ENCODE measurements at places on chromosomes 7 and 10.
A peak's percentile ranks its signal among the peaks of the same experiment; 100 is the strongest.

GRCh38 chr7:84122582-84123360, 71.8 kb downstream of the SEMA3A start:
- peaks cover 9% of the 10 kb centered on the region for H3K4me1 ChIP-seq
- H3K4me3 ChIP-seq = no peak overlapping the region
- no peak overlapping the region for H3K27ac ChIP-seq
- H3K27me3 ChIP-seq = no peaks in the 10 kb centered on the region
- no peaks in the 10 kb centered on the region for H3K36me3 ChIP-seq

DNA sequence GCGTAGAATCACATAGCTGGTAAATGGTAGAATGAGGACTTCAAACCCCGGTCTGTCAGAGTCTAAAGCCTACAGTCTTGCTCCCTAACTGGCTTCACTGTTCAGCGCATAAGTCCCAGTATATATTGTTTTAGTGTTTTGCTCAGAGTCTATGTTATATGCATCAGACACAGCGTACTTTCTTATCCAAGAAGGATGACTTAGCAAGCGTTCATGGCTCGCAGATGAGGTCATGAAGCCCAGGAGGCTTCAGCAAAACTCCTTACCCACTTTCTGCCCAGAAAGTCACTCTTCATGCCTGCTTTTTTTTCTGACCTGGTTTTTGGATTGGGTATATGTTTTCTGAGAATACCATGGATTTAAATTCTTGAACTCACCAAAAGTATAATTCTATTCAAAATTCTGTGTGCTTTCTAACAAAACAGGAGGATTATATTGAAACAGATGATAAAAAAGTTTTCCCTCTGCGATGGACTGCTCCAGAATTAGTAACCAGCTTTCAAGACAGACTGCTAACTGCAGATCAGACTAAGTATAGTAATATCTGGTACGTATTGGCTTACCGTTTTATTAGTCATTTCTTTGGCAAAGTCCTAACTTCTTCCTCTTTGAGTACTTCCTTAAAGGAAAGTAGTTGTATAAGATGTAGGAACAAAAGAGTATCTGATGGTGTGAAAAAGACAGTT, 24.6 kb upstream of the BHLHA15 start:
- H3K4me3 ChIP-seq = no peak overlapping the region
- no peaks in the 10 kb centered on the region for H3K27me3 ChIP-seq
- no peaks in the 10 kb centered on the region for H3K36me3 ChIP-seq
- peak overlapping the region; percentile 83 for H3K27ac ChIP-seq
- DNase-seq = peak; percentile 86
- peaks cover 5% of the 10 kb centered on the region for H3K4me1 ChIP-seq

DNA sequence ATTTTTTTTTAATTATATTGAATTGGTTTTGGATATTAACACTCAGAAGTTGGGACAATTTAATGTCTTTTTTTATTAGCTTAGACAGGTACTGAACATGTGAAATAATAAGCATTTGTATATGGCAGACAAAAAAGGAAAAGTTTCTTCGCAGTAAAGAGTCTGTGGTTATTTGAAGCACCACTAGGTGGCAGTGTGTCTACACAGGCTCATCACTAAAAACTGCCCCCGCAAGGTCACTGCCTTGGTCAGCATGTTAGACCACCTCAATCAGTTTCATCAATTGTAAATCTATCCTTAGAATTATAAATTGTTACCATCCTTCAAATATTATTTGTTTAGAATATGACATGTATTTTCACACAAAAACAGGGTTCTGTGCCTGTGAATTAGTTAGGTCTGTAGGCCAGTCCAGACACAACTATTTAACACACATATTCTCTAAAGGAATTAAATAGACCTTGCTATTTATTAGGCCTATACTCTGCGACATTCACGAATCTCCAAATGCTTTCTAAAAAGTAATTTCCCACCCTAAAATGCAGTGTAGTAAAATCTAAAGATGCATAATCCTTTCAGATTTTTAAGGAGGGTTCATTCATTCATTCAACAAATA, 17.0 kb downstream of the PNLIPRP3 start:
- no peak overlapping the region for H3K27ac ChIP-seq
- no peaks in the 10 kb centered on the region for H3K27me3 ChIP-seq
- DNase-seq = peak; percentile 16
- no peaks in the 10 kb centered on the region for H3K36me3 ChIP-seq
- no peaks in the 10 kb centered on the region for H3K4me1 ChIP-seq
- H3K4me3 ChIP-seq = no peak overlapping the region

DNA sequence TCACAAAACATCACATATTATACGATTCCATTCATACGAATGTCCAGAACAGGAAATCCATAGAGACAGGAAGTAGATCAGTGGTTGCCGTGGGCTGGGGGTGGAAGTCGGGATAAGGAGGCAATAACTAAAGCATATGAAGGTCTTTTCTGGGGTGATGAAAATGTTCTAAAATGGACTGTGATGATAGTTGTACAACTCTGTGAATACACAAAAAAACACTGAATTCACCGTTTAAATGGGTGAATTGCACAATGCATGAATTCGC, 3.2 kb upstream of the INSIG1 start:
- H3K4me3 ChIP-seq = no peak overlapping the region
- no peaks in the 10 kb centered on the region for H3K36me3 ChIP-seq
- H3K27me3 ChIP-seq = no peaks in the 10 kb centered on the region
- H3K27ac ChIP-seq = no peak overlapping the region
- peaks cover 23% of the 10 kb centered on the region for H3K4me1 ChIP-seq
- DNase-seq = no peak

- DNase-seq = no peak
- no peaks in the 10 kb centered on the region for H3K4me1 ChIP-seq
- no peaks in the 10 kb centered on the region for H3K36me3 ChIP-seq
- no peaks in the 10 kb centered on the region for H3K27me3 ChIP-seq
These were observed 35.5 kb downstream of the OGDHL start for GRCh38 chr10:49726593-49726992.

DNA sequence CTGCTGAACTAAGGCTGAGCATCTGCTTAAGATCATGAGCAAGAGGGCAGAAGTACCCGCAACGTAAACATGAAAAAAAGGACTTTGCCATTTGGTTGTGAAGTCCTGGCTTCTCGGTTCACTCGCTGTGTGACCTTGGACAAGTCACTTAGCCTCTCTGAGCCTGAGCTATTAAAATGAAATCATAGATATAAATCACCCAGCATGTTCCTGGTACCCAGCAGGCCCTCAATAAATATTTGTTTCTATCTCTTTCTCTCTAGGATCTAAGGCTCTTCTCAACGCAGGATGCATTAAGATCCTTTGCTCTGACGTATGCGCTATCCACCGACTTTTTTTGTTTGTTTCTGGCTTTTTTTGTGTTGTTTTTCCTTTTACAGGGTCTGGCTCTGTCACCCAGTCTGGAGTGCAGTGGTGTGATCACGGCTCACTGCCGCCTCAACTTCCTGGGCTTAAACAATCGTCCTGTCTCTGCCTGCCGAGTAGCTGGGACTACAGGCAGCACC, 6.7 kb downstream of the HIP1 start:
- H3K36me3 ChIP-seq = no peaks in the 10 kb centered on the region
- peaks cover 32% of the 10 kb centered on the region for H3K4me1 ChIP-seq
- no peaks in the 10 kb centered on the region for H3K27me3 ChIP-seq

DNA sequence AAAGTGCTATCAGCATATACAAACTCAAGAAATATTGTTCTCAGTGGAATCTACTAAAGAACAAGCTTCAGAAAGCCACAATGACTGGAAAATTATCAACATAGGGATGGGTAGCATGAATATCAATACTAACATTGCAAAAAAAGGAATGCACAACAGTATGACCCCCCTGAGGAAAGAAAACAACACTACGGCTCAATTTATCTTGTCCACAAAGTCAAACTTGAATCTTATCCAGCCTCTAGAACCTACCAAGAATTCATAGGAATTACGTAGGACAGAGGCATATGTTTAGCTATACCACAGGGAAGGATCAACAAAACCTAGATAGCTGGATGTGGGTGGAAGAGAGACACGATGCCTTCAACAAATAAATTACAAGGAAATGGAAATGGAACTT, 54.6 kb downstream of the AGMO start:
- H3K4me1 ChIP-seq = peaks cover 4% of the 10 kb centered on the region
- H3K36me3 ChIP-seq = no peaks in the 10 kb centered on the region
- no peak overlapping the region for H3K27ac ChIP-seq
- DNase-seq = no peak

GRCh38 chr7:105011831-105012502, 2.0 kb upstream of the KMT2E start:
- no peaks in the 10 kb centered on the region for H3K27me3 ChIP-seq
- no peaks in the 10 kb centered on the region for H3K36me3 ChIP-seq
- peak overlapping the region; percentile 100 for H3K27ac ChIP-seq
- DNase-seq = no peak
- H3K4me3 ChIP-seq = peak overlapping the region; percentile 86

GRCh38 chr7:128178611-128179010, 62.5 kb upstream of the LEP start:
- no peak overlapping the region for H3K4me3 ChIP-seq
- no peaks in the 10 kb centered on the region for H3K4me1 ChIP-seq
- H3K27ac ChIP-seq = no peak overlapping the region
- no peak for DNase-seq

GRCh38 chr10:110568055-110568735, 700 bp downstream of the SMC3 start:
- H3K4me1 ChIP-seq = peaks cover 5% of the 10 kb centered on the region
- no peak for DNase-seq
- H3K27ac ChIP-seq = peak overlapping the region; percentile 96
- no peaks in the 10 kb centered on the region for H3K36me3 ChIP-seq

DNA sequence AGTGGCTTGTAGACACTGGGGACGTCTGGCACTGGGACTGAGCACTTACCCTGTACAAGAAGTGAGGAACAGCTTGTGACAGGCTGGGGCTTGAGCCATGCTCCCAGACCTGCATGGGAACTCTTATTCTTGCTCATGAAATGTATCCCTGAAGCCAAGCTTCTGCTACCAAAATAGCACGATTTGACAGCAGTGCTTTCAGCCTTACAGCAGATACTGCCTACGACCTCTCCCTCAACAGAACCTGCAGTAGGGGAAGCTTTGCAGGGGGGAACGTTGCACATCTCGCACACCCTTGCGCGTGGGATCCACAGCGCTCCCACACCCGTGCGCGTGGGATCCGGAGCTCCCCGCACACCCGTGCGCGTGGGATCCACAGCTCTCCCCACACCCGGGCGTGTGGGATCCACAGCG, 88.0 kb downstream of the CREM start:
- no peak for DNase-seq
- no peaks in the 10 kb centered on the region for H3K4me1 ChIP-seq
- H3K27ac ChIP-seq = no peak overlapping the region
- no peaks in the 10 kb centered on the region for H3K36me3 ChIP-seq

- peak overlapping the region; percentile 10 for H3K27ac ChIP-seq
- H3K27me3 ChIP-seq = no peaks in the 10 kb centered on the region
- no peaks in the 10 kb centered on the region for H3K36me3 ChIP-seq
- peaks cover 11% of the 10 kb centered on the region for H3K4me1 ChIP-seq
- no peak overlapping the region for H3K4me3 ChIP-seq
- peak; percentile 82 for DNase-seq
These were observed 13.7 kb upstream of the HERC4 start for GRCh38 chr10:68088740-68089139.

GRCh38 chr7:149099058-149099457, 8.5 kb upstream of the ZNF786 start:
- H3K4me3 ChIP-seq = no peak overlapping the region
- H3K27me3 ChIP-seq = no peaks in the 10 kb centered on the region

DNA sequence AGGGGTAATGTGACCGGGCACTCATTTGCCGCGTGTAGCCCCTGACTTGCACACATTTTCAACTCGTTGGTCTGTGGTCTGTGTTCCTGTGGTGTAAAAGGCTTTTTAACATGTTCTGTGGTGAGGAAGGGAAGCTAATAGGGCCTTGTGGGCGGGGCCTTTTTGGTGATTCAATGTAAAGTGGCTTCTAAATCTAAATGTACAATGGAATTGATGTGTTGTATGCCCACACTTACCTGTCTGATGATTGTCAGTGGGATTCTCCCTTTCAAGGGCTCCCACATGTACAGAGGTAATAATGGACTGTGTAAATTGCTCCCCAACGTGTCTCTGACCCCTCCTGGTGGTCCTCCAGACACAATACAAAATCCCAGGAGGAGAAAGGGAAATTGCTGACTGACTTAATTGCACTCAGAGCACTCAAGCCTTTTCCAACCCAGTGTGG, 43.1 kb upstream of the GATAD1 start:
- no peak for DNase-seq
- H3K36me3 ChIP-seq = peaks cover 6% of the 10 kb centered on the region
- no peaks in the 10 kb centered on the region for H3K27me3 ChIP-seq
- H3K27ac ChIP-seq = no peak overlapping the region
- H3K4me1 ChIP-seq = no peaks in the 10 kb centered on the region

DNA sequence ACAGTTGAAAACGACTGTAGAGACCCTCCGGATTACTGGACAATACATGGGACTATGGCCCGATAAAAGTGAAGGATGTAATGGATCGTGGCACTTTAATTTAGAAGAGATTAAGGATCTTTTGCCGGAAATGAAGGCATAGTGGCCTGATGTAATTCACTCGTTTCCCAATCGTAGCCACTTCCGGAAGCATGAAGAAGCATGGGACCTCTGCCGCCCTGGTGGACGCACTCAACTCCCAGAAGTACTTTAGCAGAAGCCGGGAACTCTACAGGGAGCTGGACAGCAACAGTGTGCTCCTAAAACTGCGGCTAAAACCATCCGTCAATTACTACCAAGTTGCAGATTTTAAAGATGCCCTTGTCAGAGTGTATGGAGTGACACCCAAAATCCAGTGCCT, 59.6 kb upstream of the NUPR2 start:
- no peak for DNase-seq
- H3K4me3 ChIP-seq = no peak overlapping the region
- H3K27ac ChIP-seq = no peak overlapping the region
- H3K4me1 ChIP-seq = no peaks in the 10 kb centered on the region

GRCh38 chr7:6575281-6576023, 1.8 kb upstream of the ZDHHC4 start:
- peaks cover 8% of the 10 kb centered on the region for H3K4me1 ChIP-seq
- no peak overlapping the region for H3K4me3 ChIP-seq
- no peak overlapping the region for H3K27ac ChIP-seq

GRCh38 chr10:44848211-44848610, 62.9 kb upstream of the TMEM72 start:
- H3K4me1 ChIP-seq = no peaks in the 10 kb centered on the region
- no peak overlapping the region for H3K27ac ChIP-seq
- H3K27me3 ChIP-seq = peaks cover 2% of the 10 kb centered on the region
- no peaks in the 10 kb centered on the region for H3K36me3 ChIP-seq

- H3K4me1 ChIP-seq = no peaks in the 10 kb centered on the region
- H3K4me3 ChIP-seq = no peak overlapping the region
- peak; percentile 69 for DNase-seq
- no peaks in the 10 kb centered on the region for H3K27me3 ChIP-seq
- no peak overlapping the region for H3K27ac ChIP-seq
These were observed 402.9 kb downstream of the MAGI2 start for GRCh38 chr7:79050603-79051002.

DNA sequence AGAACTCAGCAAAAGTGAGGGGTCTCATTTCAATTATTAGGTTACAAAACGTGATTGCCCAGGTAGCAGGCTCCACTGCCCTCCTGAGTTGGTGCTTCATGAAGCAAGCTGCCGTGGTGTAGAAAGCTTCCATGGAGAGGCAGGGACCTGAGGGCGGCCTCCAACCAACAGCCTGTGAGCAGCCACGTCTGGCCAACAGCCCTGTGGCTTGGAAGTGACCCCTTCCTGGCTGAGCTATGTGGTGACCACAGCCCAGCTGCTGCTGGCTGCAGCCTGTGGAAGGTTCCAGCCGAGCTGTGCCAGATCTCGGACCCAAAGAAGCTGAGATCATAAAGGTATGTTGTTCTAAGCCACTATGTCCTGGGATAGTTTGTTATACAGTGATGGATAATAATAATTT, 122.5 kb upstream of the KLF6 start:
- DNase-seq = peak; percentile 92
- H3K4me3 ChIP-seq = no peak overlapping the region
- H3K27ac ChIP-seq = peak overlapping the region; percentile 93
- H3K27me3 ChIP-seq = no peaks in the 10 kb centered on the region
